ENCODE measurements at places on chromosomes 1 and 21.
A peak's percentile ranks its signal among the peaks of the same experiment; 100 is the strongest.

DNA sequence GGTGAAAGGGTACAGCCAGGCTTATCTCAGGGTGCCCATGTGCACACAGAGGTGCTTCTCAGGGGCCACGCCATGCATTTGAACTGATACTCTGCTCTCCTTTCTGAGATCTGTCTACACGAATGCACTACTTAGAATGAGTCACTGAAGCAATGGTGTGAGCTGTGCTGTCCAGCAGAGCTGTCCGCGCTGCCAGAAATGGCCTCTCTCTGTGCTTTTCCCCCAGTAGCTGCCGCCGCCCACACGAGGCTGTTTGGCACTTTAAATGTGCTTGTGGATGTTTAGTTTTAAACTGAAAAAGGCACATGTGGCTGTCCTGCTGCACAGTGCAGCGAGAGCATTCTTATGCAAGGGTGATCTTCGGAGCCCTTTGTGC lies 87.1 kb upstream of the COL6A1 start:
- DNase-seq: peak; percentile 29

DNA sequence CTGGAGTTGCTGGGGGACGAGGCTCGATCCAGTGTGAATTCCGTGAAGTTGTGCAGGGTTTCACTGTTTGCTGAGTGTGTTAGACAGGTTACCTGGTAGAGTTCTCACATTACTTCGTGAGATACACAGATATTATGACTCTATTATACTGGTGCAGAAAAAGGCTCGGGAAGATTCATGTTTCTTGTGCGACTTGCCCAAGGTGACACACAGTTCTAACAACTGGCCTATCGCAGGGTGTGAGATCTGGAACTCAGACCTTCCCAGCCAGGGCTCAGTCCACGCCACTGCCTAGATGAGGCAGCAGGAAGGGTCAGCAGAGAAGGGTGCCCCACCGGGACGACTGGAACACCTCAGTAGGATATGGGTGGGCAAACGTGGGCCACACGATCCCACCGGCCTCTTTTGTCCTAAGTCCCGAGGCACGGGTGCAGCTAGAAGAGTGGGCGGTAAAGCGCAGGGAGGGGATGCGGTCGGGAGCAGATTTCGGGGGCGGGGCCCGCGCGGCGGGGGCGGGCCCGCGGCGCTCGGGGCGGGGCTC lies 296 bp upstream of the RNPEP start:
- no peak for DNase-seq

DNA sequence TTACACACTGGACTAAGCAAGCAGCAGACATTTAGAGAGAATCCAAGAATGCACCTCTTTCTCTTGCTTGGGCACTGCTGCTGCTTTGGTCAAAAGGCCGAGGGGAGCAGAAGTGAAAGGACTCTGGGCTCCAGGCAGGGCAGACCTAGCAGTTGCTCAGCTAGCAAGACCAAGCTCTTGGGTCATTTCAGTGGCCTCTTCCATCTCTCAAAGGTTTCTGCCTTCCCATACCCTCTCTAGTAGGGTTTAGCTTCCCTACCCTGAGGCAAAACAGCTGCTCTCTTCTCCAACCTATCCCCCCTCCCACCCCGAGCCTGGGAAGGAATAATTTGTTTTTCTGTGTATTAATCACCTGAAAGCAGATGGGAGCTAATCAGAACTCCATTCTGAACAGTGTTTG lies 25.8 kb downstream of the TFAP2E start:
- no peak for DNase-seq

- no peak for DNase-seq
These were observed 151.6 kb downstream of the TOMM20 start for GRCh38 chr1:234976861-234977680.

DNA sequence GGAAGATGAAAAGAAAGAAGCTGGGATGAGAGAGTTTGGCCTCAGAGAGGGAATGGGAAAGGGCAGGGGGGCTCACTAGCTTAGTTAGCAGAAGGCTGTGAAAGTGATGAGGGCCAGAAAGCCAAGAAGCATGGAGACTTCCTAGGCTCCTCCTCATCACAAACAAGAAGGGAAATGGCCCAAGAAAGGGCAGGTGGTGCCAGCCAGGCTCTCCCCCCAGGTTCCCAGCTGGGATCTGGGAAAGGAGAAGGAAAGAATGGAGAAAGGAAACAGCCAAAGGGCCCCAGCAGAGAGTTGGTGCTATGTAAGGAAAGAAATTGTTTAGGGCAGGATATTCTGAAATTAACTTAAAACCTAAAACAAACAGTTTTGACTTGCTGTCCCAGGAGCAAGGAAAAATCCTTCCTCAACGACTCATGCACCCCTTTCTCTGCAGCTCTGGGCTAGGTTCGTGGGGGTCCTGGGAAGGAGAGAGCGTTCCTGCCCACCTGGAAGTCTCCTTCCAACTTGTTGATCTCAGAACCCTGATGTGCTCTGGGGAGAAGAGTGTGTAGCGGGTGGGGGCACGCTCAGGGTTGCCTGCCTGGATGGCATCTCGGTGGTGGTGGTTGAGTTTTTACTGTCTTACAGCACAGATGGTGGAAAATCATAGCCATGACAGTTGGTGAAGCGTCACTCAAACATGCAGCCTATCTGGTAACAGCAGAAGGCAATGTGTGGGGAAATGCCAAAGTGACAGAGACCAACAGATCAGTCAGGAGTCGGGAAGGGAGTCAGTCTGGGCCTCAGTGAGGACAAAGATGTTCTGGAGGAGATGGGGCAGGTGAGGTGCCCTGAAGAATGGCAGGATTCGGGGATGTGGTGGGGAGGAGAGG lies 147.3 kb downstream of the CLIC6 start:
- DNase-seq: peak; percentile 27

- peak; percentile 62 for DNase-seq
These were observed 265.4 kb downstream of the FOXD2 start for GRCh38 chr1:47703156-47703825.

GRCh38 chr1:21873174-21873573 lies 61.1 kb downstream of the LDLRAD2 start:
- no peak for DNase-seq

DNA sequence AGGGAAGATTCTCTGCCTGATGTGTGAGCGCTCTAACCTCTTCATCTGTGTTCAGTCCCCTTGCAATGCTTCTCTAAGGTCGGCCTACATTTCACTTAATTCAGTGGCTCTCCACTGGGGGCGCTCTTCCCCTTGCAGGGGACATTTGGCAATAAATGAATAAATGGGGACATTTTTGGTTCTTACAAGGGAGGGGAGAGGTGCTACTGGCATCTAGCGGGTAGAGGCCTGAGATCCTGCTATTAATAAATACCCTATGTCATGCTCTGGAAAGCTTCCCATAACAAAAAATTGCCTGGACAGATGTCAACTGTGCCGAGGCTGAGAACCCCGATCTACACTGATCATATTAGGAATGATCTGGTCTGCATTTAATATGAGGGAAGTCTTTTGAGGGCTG lies 25.9 kb upstream of the DNAJC11 start:
- peak; percentile 63 for DNase-seq

GRCh38 chr1:58412071-58412580 lies 134.4 kb downstream of the OMA1 start:
- peak; percentile 60 for DNase-seq

DNA sequence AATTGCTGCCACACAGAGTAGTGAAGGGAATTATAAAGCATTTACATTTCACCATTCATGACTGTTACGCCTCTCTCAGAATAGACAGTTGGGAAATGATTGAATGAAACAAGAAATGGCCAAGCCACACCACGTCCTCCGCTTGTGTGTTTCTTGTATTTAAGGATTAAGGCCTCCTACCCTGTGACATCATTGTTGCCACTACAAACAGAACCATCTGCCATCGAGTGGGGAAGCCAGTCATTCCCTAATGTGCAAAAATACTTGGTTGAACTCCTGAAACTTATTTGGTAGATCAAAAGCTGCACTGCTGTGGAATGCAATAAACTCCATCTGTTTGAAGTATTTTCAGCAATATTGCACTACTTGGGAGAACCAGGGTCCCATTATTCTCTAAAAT lies 99.0 kb upstream of the C1orf105 start:
- peak; percentile 71 for DNase-seq

- DNase-seq: no peak
These were observed 15.7 kb downstream of the POU3F1 start for GRCh38 chr1:38030596-38031512.

- peak; percentile 56 for DNase-seq
These were observed 106.3 kb downstream of the GALNT2 start for GRCh38 chr1:230173187-230173975.

- DNase-seq: no peak
These were observed at the start of gene KCNA3 for GRCh38 chr1:110674337-110675059. Gene KCNA3, minus strand, starts transcription at chr1:110674940. Its CDS starts 131 bp downstream, at chr1:110674809.

- DNase-seq: peak; percentile 35
These were observed 73.9 kb downstream of the DNTTIP2 start for GRCh38 chr1:93805027-93805610.

DNA sequence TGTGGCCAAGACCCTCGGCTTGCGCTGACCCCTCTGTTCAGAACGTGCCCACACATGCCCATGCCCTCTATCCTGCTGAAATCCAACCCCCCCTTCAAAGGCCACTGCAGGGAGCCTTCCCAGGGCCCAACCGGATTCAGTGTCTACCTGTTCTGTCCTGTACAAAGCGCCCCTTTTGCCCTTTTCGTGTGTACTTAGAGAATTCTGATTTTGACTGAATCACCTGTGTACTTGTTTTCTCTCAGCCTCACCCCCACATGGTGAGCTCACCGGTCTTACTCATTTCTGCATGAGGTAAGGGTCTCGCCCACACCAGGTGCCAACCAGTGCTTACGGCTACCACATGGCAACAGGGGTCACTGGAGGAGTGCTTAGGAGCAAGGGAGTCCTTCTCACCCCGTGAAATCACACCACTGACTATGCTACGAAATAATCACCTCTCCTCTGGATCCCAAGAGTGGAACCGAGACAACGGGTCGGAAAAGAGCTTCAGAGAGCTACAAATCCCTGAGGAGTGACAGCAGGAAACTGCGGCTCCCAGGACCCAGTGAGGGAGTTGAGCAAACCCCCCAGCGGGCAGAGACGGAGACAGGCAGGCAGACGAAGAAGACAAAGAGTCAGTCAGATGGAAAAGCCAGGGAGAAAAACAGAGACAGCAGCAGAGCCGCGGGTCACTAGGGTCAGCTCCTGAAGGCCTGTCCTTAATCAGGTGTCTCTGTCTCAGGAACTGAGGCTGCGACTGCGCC lies 2.1 kb upstream of the S100A2 start:
- no peak for DNase-seq

GRCh38 chr1:227218870-227219573 lies 99.3 kb downstream of the CDC42BPA start:
- no peak for DNase-seq

DNA sequence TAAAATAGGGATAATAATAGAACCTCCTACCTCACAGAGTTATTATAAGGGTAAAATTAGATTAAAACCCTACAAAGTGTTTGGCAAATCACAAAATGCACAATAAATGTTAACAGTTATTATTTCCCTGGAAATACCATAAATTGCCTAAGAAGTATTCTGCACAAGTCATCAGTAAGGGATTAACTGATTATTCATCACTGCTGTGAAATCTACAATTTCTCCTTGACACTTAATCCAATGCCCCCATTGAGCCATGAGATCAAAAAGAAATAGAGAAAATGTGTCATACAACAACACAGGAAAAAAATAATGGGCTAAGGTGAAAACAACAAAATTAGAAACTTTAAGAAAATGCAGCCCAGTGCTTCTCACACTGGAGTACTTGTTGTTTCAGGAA lies 6.7 kb upstream of the SEC16B start:
- DNase-seq: no peak

DNA sequence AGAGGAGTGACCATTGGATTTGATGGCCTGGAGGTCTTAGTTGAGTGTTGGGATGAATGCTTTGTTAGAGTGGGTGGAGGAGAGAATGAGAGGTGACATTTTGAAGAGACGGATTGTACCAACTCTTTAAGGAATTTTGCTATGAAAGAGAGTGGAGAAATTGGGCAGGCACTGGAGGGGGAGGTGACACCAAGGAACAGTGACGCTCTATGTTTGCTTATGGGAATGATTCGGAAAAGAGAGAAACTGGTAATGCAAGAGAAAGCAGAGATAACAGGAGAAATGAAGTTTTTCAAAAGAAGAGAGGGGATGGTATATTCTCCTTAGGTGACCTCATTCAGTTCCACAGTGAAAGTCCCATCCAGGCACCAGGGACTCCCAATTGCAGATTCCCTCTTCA lies 24.5 kb upstream of the PADI2 start:
- DNase-seq: no peak

GRCh38 chr21:42145569-42146272 lies 73.2 kb upstream of the ABCG1 start:
- peak; percentile 60 for DNase-seq

- DNase-seq: no peak
These were observed 127.1 kb upstream of the PKN2 start for GRCh38 chr1:88557014-88557413.

GRCh38 chr21:29232530-29233255 lies 66.0 kb upstream of the BACH1 start:
- DNase-seq: peak; percentile 86

DNA sequence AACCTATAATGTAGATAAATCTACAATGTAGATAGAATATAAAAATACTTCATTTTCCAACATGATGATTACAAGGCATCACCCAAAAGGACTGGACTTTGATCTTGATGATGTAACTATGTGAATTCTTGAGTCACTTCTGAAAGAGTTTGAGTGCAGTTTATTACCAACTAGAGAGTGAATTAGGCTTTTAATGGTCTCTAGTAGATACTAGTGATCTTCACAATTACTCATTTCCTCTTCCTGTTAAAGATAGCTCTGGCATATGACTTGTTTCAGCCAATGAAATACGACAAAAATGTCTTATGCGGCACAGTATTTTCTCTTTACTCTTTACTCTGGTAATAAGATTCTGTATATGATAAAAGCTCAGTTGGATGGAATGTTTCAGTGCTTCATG lies 1588.1 kb upstream of the B3GALT2 start:
- DNase-seq: no peak

- no peak for DNase-seq
These were observed 7.2 kb downstream of the CBR1 start for GRCh38 chr21:36076878-36077655.

DNA sequence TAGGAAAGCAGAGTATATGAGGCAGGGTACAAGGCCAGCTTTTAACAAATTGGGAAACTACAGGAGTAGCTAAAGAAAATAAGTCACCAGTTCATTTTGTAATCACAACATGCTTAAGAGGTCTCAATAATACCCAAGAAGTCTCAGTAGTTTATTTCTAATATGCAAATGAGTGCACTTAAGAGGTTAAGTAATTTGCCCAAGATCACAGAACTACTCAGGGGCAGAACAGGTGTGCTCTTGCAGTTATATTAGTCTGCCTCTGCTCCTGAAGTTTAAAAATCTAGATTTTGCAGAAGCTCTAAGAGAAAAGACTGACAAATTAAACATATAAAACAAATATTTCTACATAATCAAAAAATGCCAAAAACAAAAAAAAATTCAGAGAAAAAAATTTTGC lies 6.9 kb downstream of the EPS15 start:
- DNase-seq: no peak

DNA sequence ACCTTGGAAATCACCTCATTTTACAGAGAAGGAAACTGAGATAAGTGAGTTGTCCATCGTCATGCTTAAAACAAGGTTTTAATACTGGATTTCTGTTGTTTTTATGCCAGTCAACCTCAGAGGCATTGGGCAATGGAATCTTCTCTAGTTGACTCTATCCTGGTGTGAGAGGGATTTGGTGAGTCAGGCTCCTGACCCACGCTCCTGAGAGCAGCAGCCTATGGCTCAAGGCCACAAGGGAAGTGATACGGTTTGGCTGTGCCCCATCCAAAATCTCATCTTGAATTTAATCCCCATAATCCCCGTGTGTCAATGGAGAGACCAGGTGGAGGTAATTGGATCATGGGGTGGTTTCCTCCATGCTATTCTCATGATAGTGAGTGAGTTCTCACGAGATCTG lies 90.1 kb downstream of the TLR5 start:
- no peak for DNase-seq
